ENCODE measurements at places on chromosomes 13 and 19.
A peak's percentile ranks its signal among the peaks of the same experiment; 100 is the strongest.

DNA sequence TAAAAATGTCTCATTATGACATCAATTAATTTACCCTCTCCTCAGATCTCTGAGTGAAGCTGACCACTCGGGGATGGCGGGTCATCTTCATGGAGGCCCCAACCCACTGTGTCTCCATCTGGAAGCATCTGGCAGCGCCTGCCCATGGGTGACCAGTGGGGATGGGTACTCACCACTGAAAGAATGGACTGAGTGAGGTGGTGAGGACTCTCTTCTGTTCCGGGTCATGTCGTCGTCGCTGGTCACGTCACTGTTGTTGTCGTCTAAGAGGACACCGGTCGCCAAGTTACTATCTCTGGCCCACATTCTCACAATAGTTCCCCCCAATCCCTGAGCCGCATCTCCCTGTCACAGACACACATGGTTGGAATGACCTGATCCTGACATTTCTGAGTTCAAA lies 17.1 kb downstream of the PEG3 start:
- DNase-seq: no peak

GRCh38 chr19:45100201-45100600 lies 7.2 kb downstream of the PPP1R37 start:
- DNase-seq: no peak

- no peak for DNase-seq
Observed at GRCh38 chr13:109740121-109740520, 46.3 kb downstream of the IRS2 start.

DNA sequence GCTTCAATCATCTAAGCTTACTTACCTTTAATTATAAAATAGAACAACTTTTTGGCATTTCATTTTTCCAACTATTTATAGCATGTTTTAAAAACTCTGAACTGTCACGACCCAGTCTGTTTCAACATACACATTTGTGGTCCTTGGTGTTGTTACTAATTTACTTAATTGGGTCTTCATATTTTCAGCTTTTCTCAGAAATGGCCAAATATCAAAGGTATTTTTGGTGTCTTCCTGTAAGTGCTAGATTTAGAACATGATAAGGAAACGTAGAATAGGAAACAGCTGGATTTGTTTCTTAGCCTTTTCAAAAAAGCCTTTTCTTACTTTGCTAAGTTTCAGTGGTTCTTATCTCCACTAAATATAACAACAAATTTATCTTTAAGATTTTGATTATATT lies 11.4 kb downstream of the LPAR6 start:
- no peak for DNase-seq

GRCh38 chr19:35959040-35959967 lies 23.1 kb downstream of the LRFN3 start:
- DNase-seq: no peak

DNA sequence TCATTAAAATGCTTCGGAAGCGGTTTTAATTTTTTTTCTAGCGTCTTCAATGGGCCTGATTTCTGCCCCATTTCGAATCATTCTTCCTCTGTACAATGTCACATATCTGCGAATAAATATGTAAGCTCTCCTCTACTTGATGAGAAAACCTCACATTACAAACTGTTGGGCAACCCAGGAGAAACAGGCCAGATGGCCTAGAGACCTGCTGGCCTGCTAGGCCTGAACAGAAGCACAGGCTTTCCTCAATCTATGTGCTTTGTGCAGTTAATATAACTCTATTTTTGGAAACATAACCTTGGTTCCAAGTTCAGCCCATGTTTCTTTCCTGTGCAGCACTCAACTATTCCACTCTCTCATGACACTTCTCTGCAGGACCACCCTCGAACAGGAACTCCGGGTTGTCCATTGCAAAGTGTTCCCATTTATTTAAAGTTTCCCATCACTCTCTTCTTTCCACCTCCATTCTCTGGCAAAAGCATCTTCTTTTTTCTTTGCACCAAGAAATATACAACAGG lies 42.0 kb downstream of the DCLK1 start:
- no peak for DNase-seq

DNA sequence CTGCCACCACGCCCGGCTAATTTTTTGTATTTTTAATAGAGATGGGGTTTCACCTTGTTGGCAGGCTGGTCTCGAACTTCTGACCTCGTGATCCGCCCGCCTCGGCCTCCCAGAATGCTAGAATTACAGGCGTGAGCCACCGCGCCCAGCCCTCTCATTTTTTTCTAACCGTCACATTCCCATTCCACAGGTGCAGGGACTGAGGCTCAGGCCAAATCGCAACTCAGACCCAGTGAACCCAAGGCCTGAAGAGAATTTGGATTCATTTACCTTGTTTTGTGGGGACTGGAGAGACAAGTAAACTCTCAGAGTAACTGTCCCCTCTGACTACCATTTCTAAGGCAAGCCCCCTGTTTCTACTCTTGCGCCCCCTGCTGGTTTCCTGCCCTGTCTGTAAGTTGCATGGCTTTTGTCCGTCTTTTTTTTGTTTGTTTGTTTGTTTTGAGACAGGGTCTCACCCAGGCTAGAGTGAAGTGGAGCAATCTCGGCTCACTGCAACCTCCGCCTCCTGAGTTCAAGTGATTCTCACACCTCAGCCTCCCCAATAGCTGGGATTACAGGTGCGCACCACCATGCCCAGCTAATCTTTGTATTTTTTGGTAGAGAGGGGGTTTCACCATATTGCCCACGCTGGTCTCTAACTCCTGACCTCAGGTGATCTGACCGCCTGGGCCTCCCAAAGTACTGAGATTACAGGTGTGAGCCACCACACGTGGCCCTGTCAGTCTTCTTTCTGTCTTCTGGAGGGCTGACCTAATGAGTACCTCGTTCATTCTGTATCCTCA lies 2.3 kb upstream of the STRN4 start:
- DNase-seq: peak; percentile 86

DNA sequence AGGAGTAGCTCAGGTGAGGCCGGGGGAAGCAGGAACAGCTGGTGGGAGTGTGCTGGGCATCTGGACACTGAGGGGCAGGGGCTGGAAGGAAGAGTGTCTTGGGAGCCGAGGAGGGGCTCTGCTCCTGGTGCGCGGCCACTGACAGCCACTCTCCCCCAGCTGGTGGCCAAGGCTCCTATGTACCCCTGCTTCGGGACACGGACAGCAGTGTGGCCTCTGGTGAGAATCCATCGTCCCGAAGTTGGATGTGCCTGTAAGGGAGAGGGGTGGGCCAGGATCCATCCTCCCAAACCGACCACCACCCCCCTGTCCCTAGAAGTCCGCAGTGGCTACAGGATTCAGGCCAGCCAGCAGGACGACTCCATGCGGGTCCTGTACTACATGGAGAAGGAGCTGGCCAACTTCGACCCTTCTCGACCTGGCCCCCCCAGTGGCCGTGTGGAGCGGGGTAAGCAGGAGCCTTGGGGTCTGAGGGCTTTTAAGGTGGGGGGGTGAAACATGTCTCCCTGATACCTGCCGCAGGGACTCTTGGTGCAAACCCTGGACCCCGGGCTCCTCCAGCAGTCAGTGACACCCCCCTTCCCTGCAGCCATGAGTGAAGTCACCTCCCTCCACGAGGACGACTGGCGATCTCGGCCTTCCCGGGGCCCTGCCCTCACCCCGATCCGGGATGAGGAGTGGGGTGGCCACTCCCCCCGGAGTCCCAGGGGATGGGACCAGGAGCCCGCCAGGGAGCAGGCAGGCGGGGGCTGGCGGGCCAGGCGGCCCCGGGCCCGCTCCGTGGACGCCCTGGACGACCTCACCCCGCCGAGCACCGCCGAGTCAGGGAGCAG lies 2.0 kb upstream of the USF2 start:
- no peak for DNase-seq

- no peak for DNase-seq
Observed at GRCh38 chr13:27922883-27923612, 3.2 kb downstream of the PDX1 start.

DNA sequence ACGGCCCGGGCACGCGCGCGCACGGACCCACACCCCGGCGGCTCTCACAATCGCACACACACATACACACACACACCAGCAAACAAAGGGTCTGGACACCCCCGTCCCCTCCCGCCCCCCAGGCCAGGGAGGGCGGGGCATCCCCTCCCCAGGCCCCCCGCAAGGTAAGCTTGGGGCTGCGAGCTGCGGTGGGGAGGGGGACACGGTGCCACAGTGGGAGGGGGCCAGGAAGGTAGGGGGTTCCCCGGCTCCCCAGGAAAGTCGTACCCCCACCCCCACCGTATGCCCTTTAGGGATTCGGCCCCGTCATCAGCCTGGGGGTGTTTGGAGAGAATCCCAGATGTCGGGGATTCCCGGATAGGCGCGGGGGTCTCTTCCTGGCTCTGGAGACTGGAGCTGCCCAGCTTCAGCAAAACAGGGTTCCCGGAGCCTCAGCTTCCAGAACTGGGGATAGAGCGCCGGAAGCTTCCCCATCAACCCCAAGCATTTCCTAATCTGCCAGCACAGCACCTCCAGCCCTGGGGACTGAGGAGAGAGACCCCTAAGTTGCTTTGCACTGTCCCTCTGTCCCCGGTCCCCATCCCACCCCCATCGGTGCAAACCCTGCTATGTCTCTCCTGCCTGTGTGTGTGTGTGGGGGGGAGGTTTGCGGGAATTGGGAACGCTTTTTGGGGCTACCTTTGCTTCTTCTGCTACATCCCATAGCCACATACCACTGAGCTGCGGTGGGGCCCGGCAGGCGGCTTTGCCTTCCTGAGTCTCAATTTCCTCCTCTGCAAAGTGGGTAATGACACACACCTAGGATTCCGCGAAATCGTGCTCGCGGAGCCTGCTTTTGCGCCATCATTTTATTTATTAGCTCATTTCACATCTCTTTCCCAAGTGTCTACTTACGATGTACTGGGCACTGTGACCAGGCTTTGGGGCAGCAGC lies 1.8 kb upstream of the CDC37 start:
- DNase-seq: no peak

DNA sequence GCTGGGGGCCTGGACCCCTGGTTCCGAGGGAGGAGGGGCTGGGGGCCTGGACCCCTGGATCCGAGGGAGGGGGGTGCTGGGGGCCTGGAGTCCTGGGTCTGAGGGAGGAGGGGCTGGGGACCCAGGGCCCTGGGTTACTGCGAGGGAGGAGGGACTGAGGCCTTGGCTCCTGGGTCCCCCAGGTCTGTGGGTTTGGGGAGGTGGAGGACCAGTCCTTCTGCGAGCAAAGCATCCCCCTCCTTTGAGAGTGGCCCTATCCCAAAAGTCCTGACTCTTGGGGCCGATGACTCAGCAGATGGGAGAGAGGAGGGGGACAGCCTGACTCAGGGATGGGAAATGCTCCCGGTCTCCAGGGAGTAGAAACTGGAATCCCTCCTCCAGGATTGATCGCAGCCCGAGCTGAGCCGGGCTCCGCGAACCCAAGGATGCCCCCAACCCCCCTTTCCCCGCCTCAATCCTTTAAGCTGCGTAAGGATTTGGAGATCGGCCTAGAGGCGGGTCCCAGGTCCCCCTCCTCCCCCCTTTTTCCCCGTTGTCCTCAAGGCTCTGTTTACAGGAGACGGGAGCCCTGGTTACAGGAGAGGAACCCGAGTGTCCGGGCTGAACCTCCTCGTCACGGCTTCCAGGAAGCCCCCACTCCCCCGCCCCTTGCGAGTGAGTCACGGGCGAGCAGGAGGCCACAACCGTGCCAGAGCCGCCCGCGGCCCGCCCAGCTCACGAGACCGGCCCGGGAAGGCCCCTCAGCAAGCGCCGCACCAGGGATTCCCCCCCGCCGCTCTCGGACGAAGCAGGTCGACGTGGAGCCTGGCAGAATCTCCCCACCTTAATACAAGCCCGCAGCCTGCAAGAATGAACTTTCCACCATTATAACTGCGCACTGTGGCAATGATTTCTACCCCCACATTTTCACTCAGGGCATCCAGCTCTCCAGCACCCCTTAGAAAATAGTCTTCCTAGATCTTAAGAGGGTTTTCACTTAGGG lies 3.0 kb upstream of the ZFP36 start:
- peak; percentile 94 for DNase-seq

- DNase-seq: no peak
Observed at GRCh38 chr19:29191005-29191404, 21.9 kb downstream of the UQCRFS1 start.

DNA sequence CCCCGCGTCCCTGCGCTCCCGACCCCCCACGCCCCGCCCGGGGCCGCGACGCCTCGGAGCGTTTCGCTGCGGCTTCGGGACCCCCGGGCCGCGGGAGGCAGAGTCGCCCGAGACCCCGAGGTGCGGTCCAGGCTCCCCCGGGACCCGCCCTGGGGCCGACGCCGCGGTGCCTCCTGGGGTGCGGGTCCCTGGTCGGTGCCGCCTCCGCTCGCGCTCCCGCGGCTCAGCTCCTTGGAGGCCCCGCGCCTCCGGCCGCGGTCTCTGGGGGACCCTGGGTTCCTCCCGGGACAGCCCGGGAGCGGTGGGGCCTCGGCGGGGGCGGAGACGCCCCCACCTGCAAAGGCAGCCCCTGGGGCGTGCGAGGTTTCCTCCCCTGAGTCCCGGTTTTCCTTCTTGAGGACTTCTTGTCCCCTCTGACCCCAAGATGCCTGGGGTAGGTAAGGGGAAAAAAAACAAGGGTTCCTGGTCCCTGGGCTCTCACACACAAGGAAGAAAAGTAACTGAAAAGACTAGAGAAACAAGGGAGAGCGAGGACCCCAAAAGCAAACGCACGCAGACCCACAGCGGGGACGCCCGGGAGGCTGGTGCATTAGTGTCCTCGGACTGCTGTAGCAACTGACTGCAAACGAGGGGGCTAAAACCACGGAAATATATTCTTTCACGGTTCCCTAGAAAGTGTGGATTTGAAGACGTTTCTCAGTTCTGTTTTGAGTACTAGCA lies 740 bp downstream of the ZNF555 start:
- no peak for DNase-seq

DNA sequence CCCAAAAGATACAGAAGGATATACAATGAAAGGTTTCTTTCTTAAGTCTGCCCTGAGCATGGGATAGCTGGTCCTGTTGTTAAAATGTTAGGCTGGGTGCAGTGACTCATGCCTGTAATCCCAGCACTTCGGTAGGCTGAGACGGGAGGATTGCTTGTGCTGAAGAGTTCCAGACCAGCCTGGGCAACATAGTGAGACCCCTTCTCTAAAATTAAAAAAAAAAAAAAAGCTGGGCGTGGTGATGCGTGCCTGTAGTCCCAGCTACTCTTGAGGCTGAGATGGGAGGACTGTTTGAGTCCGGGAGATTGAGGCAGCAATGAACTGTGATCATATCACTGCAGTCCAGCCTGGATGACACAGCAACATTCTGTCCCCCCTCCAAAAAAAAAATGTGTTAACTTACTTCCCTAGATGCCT lies 52.5 kb upstream of the SHKBP1 start:
- peak; percentile 61 for DNase-seq

DNA sequence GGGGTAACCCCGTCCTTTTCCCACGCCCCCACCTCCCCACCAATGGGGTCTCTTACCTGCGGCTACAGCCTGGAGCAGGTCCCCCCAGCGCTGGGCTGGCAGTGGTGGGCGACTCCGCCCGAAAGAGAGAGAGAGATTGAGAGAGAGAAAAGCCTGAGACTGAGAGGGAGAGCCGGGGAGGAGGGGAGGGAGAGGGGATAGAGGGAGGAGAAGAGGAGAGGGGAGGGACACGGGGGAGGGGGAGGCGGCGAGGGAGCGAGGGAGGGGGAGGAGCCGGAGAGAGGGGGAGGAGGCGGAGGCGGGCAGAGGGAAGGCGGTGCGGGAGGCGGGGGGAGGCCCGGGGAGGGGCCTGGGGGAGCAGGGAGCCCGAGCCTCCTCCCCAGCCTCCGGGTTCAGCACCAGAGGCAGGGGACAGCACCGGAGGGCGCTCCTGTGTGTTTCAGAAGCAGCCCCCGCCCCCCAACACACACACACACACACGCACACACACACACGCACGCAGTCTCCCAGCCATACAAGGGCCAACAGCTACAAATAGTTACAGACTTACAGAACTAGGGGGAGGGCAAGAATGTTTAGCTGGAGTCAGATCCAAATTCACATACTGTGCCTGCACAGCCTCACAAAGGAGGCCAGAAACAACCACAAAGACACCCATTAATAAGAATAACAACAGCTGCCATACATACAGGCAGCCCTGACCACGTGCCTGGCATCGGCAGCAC lies at the start of gene SLC8A2:
Gene SLC8A2 (minus strand): TSS at position 161 of the 725 bp plus-strand sequence. CDS start 5,490 bp downstream, outside the sequence.
- DNase-seq: peak; percentile 91
